ENCODE measurements at places on chromosomes 4 and X.

- DNase-seq, result peak; percentile 46
Measured at GRCh38 chr4:165994701-165995100, 121.7 kb downstream of the TLL1 start.

- no peak for DNase-seq
Measured at GRCh38 chr4:75235359-75235951, 278.7 kb downstream of the RCHY1 start.

- no peak for DNase-seq
Measured at GRCh38 chr4:189767941-189768340, 172.7 kb upstream of the FRG1 start.

GRCh38 chr4:98287328-98287727 is 26.1 kb downstream of the RAP1GDS1 start:
- DNase-seq, result no peak

DNA sequence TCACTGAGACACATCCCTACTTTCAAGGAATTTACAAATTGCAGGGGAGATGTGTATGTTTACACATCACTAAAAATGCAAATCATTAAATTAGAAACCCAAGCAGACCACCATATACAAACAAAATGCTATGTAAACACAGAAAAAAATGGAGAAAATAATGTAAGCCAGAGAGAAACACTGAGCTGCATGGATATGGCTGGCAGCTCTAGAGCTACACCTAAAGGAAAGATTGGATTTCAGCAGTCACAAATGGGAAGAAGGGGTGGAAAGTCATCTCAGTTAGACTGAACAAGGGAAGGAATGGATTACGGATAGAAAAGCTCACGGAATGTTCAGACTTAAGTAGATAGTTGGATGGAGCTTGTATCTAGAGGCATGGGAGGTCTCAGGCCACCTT is 186.3 kb downstream of the MOSPD2 start:
- no peak for DNase-seq

DNA sequence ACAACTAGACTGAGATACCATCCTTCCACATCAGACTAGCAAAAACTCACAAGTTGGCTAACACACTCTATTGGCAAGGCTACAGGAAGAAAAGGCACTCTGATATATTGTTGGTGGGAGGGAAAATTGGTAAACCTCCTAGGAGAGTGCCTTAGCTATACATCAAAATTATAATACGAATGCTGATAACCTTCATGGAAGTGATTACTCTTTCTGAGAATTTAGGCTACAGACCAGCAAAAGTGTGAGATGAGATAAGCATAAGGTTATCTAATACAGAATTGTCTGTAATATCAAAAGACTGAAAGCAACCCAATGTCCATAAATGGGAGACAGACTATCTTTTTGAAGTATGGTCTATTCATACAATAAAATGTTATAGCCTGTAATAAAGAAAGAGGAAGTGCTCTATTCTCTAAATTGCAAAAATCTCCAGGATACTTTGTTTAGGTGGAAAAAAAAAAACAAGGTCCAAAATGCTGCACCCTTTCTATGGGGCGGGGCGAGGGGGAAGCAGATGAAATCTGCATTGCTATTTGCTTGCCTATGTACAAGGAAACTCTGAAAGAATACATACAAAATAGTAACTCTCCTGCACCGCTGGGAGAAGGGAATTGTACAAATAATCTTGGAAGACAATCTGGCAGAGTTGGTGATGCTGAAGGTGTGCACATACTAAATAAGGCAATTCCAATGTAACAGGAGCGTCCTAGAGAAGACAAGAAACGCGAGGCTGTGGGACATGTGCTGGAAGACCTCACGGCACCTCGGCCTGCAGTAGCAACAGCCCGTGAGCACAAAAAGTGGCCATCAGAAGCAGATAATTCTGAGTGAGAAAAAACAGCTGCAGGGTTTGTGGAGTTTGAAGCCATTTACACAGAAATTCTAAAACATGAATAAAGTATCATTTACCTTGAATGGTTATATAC is 109.7 kb downstream of the AFAP1 start:
- DNase-seq, result no peak

- no peak for DNase-seq
Measured at GRCh38 chr4:8195431-8195830, 3.7 kb upstream of the SH3TC1 start.

DNA sequence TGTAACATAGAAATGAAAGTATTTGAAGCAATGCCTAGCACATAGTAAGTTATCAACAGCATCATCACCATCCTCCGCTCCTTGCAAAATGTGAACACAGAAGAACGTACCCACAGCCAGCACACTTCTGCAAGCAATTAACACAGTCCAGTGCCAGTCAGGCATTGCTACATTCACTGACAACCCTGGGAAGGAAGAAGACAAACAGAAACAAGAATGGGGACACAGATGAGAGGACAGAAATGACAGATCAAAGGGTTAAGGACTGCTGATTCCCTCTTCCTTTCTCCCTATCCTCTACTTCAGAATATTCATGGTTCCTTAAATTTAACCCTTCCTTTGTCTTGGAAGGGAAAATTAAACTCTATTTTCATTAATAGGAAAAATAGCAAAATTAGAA is 53.1 kb downstream of the CHM start:
- no peak for DNase-seq

DNA sequence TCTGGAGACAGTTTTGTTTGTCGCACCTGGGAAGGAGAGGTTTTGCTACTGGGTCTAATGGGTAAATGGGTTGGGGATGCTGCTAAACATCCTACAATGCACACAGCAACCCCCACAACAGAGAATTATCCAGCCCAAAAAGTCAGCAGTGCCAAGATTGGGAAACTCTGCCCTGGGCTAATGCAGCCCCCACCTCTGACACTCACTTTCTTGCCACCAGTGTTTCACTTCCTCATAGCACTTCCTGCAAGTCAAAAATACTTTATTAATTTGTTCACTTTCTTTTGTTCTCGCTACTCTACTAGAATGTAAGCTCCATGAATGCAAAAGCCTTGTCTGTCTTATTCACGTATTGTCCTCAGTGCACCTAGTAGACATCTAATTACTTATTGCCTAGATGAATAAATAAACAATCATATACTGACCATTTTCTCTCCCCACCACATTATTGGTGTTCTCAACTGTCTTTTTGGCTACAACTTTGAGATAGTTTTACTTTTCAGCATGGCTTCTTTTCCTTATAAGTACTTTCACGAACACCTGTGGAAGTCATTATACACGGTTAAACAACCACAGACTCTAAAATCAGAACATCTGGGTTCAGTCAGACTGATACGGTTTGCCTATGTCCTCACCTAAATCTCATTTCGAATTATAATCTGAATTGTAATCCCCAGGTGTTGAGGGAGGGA is 82.0 kb upstream of the PITX2 start:
- no peak for DNase-seq

DNA sequence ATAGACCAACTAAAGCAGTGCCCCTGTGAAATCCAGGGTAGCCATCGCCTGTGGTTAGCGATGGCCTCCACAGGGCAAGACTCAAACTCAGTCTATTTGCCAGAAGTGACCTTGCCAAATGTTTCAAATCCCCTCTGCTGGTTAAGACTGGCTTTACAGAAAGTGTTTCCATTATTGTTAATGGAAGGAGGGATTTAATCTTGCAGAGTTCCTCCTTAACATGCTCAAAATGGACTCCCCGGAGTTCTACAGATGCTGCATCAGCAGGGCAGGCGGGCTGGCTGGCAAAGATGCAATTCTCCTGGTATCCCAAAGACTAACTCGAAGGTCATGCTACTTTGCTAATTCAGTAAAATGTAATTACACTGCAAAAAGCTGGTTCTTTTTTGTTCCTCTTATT is 313.0 kb upstream of the SLC7A11 start:
- no peak for DNase-seq

DNA sequence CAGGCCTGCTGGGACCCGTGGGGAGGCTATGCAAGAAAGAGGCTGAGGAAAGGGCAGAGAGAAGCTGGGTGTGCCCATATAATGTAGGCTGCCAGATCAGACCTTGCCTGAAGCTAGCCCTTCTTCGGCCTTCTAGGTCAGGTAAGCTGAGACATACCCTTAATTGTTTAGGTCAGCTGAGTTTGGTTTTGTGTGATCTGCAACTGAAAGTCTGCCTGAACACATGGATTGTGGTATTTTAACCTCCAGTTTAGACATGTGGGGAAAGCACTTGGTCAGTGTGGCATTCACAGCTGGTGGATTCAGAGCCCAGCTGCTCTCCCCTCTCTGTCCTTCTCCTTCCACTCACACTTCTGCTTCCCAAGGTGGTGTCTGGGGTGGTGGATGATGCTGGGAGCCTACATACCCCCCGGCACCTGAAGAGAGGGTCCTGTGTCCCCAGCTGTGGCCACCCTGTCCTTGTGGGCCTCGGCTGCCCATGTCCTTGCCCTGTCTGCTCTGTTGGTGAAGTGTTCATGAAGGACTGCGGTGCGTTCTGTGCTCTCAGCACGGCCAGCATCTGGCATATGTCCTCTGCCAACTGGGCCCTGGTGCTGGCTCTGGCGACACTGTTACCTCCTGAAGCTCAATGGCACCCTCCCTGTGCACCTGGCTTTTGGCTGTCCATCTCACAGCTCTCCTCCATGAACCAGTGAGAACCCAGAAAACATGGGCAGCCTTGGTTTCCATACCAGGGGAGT is 82.1 kb downstream of the NAT8L start:
- no peak for DNase-seq

Data from HT1080 (cell line).